ENCODE measurements at places on chromosomes 5 and 9.

- H3K4me1 ChIP-seq: peaks cover 47% of the 10 kb centered on the region
- H3K36me3 ChIP-seq: no peaks in the 10 kb centered on the region
- peaks cover 5% of the 10 kb centered on the region for H3K27me3 ChIP-seq
- H3K27ac ChIP-seq: no peak overlapping the region
Observed at GRCh38 chr9:99185348-99185632, 36.5 kb downstream of the ALG2 start.

GRCh38 chr9:114123031-114123977 is 24.2 kb upstream of the KIF12 start:
- no peaks in the 10 kb centered on the region for H3K36me3 ChIP-seq
- peaks cover 11% of the 10 kb centered on the region for H3K27me3 ChIP-seq
- no peak for DNase-seq
- H3K4me3 ChIP-seq: no peak overlapping the region
- H3K4me1 ChIP-seq: no peaks in the 10 kb centered on the region
- H3K27ac ChIP-seq: no peak overlapping the region

DNA sequence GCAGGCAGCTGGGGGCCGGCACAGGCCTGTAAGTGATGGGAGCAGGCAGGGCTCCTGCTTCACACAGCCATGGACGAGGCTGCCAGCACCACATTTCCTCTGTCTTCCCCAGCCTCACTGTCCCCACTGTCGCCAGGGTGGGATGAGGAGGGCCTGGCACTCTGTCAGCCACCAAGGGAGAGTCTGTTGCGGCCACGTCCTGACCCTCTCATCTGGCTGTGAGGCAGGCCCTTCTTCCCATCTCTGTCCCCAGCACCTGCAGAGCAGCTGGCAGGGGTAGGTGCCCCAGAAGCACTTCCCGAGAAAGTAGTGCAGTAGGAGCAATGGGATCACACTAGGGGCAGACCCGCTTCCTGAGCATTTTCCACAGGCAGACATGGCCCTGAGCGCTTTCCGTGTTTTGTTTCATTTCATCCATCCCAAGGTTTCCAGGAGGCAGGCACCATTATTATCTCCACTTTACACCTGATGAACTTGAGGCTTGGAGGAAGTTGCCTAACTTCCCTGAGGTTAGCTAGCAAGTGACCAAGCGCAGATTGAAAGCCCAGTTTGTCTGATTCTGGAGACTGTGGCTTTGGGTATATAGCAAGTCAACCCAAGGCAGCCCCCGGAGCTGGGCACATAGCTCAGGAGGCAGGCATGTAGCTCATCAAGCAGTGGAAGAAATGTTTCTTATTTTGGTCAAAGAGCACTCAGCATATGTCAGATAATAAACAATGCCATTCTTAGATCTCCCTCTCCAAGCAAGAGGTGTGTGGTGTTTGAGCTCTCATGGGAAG is 202.4 kb downstream of the DAB2IP start:
- H3K4me1 ChIP-seq: no peaks in the 10 kb centered on the region
- H3K36me3 ChIP-seq: no peaks in the 10 kb centered on the region
- no peak overlapping the region for H3K4me3 ChIP-seq
- no peaks in the 10 kb centered on the region for H3K27me3 ChIP-seq

- no peaks in the 10 kb centered on the region for H3K36me3 ChIP-seq
- no peak overlapping the region for H3K4me3 ChIP-seq
- H3K27ac ChIP-seq: no peak overlapping the region
- peak; percentile 79 for DNase-seq
- peaks cover 67% of the 10 kb centered on the region for H3K27me3 ChIP-seq
Observed at GRCh38 chr5:176837707-176838115, 27.4 kb downstream of the UNC5A start.

GRCh38 chr9:133371261-133371711 is 4.6 kb downstream of the SURF4 start:
- DNase-seq: peak; percentile 80
- H3K27me3 ChIP-seq: no peaks in the 10 kb centered on the region
- peak overlapping the region; percentile 99 for H3K4me3 ChIP-seq
- H3K4me1 ChIP-seq: peaks cover 75% of the 10 kb centered on the region
- H3K27ac ChIP-seq: peak overlapping the region; percentile 99

DNA sequence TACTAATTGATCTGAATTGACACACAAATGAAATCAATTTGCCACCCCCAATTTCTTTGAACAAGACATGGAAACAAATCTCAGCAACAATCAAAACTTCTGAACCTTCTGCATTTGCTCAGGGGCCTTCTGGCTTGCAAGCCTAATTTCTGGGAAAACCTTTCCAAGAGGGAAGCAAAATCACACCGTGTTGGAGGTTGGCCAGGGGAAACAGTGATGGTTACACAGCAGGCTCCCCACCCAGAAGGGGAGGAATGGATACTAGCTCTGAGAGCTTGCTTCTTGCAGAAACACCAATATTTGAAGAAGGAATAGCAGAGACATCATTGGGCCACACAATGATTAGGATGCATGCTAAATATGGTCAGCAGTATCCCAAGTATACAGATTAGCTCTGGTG is 488.6 kb upstream of the TRPC7 start:
- H3K4me1 ChIP-seq: no peaks in the 10 kb centered on the region
- H3K36me3 ChIP-seq: no peaks in the 10 kb centered on the region
- H3K27ac ChIP-seq: no peak overlapping the region
- no peak for DNase-seq

GRCh38 chr5:168172760-168173223 is 118.7 kb upstream of the WWC1 start:
- no peak for DNase-seq
- H3K27me3 ChIP-seq: peaks cover 7% of the 10 kb centered on the region
- H3K4me3 ChIP-seq: no peak overlapping the region
- peaks cover 2% of the 10 kb centered on the region for H3K4me1 ChIP-seq

DNA sequence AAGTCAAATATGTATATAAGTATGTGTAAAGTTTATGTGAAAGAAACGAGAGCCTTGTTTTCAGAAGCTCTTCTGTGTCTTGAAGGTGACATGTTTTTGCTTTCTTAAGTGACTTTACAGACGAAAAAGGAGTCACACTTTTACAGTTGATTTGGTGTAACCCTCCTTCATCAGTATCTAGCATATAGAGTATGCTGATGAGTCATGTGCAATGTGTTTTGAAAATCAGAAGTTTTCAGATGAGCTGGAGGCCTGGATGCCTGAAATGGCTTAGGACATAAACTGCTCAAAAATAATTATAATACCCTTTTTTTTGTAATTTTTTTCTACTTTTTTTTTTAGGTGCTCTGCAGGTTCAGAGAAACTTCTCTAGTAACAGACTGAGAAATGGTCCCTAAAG is 209.5 kb downstream of the CD180 start:
- DNase-seq: no peak
- no peaks in the 10 kb centered on the region for H3K36me3 ChIP-seq
- no peaks in the 10 kb centered on the region for H3K27me3 ChIP-seq
- no peak overlapping the region for H3K27ac ChIP-seq
- H3K4me3 ChIP-seq: no peak overlapping the region

DNA sequence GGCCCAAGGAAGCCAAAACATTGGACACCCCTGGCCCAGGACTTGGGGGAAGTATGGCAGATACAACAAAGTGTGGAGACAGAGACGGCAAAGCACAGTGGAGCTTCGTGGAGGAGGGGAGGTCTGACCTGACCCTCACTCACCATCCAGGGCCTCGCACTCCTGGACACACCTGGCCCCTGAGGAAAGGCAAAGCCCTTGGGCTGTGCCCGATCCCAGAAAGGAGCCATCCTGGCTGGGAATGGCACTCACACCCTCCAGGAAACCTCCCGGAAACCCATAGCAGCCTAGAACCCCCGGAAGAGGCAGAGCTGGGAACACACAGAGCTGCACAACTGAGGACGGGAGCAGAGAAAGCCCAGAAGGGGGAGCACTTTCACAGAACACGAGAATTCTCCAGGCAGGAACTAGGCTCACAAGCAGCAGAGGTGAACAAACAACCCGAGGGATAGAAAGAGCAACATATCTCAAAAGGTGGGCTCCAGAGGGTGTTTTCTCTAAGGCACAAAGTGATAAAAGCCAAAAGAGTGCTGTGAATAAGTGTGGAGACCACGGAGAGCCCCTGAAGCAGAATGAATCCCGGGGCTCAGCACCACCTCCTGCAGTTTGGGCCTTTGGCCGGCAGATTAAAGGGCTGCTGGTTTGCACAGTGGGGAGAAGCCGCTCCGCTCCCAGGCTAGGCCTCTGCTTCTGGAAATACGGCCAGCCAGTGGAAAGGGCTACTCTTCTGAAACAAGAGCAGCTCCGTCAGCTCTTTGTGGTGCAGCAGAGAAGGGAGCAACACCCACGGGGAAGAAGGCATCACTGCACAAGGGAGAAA is 108.2 kb downstream of the UBE2R2 start:
- H3K36me3 ChIP-seq: peaks cover 96% of the 10 kb centered on the region
- H3K27me3 ChIP-seq: no peaks in the 10 kb centered on the region
- no peaks in the 10 kb centered on the region for H3K4me1 ChIP-seq
- peak overlapping the region; percentile 49 for H3K27ac ChIP-seq
- H3K4me3 ChIP-seq: no peak overlapping the region
- DNase-seq: no peak

GRCh38 chr5:64260756-64261155 is 95.1 kb downstream of the RNF180 start:
- H3K27ac ChIP-seq: no peak overlapping the region
- no peaks in the 10 kb centered on the region for H3K4me1 ChIP-seq
- H3K36me3 ChIP-seq: no peaks in the 10 kb centered on the region
- H3K27me3 ChIP-seq: no peaks in the 10 kb centered on the region
- H3K4me3 ChIP-seq: no peak overlapping the region

DNA sequence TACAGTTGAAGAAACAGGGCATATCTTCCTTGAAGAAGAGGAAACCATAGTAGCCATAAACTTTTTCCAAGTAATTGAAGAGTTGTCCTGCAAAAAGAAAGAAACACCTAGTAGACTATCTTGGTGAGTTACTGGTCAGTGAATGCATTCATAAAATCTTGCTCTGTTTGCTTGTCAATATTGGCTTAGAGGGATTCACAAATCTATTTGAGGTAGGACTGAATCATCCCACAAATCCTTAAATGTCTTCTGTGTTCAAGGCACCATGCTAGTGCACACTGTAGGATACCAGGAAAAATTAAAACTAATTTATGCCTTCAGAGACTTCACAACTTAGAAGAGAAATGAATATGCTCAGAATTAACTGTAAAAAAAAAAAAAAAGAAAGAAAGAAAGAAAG is 57.6 kb downstream of the GRAMD2B start:
- H3K27ac ChIP-seq: no peak overlapping the region
- peaks cover 70% of the 10 kb centered on the region for H3K36me3 ChIP-seq
- H3K27me3 ChIP-seq: no peaks in the 10 kb centered on the region
- DNase-seq: no peak

DNA sequence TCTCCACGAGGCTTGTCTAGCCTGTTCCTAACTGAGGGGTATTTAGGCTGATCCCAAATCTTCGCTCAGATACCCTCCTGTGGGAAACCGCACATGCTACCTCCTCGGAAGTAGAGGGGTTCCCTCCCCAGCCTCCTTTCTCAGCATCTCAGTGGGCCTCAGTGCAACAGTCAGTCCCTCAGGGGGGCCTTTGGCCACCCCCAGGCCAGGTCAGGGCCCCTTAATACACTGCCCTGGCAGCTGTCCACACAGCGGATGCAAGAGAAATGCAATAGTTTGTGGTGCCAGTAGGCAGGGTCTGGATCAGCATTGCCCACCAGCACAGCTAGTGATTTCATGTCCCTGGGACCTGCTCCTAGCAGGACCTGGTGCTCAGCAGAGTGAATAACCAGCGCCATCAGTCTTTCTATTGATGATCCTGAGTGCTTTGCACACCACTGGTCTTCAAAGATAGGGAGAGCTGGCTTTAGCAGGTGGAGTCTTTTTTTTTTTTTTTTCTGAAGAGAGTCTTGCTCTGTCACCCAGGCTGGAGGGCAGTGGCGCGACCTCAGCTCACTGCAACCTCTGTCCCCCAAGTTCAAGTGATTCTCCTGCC is 7.5 kb downstream of the PLPP7 start:
- no peak for DNase-seq
- no peaks in the 10 kb centered on the region for H3K36me3 ChIP-seq
- H3K27me3 ChIP-seq: no peaks in the 10 kb centered on the region
- no peaks in the 10 kb centered on the region for H3K4me1 ChIP-seq

- H3K27me3 ChIP-seq: no peaks in the 10 kb centered on the region
- H3K27ac ChIP-seq: no peak overlapping the region
- H3K4me3 ChIP-seq: no peak overlapping the region
- no peaks in the 10 kb centered on the region for H3K4me1 ChIP-seq
- H3K36me3 ChIP-seq: no peaks in the 10 kb centered on the region
Observed at GRCh38 chr5:143882520-143882919, 70.6 kb downstream of the HMHB1 start.

GRCh38 chr9:36946653-36947052 is 87.4 kb downstream of the PAX5 start:
- H3K4me3 ChIP-seq: no peak overlapping the region
- no peaks in the 10 kb centered on the region for H3K4me1 ChIP-seq
- peaks cover 16% of the 10 kb centered on the region for H3K27me3 ChIP-seq
- DNase-seq: peak; percentile 15
- no peak overlapping the region for H3K27ac ChIP-seq

DNA sequence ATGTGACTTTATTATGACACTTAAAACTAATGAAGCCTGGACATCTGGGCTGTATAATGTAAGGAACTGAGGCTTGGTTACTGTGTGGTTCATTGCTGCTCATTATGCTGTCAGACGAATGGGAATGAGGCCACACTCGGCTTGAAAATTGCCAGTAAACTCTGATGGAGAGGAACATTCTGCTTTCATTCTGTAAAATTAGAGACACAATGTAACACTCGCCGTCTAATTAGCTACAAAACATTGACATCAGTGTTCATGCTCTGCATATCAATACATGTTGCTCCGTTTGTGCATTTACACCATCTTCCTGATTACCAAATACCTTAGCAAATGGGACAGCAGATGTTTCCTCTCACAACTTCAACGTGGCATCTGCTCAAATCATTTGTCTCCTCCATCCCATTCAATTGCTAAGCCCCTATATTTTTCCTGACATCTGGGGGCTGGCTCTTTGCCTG is 133.0 kb downstream of the SLC28A3 start:
- no peaks in the 10 kb centered on the region for H3K4me1 ChIP-seq
- H3K27ac ChIP-seq: no peak overlapping the region
- peaks cover 10% of the 10 kb centered on the region for H3K27me3 ChIP-seq
- no peak overlapping the region for H3K4me3 ChIP-seq

DNA sequence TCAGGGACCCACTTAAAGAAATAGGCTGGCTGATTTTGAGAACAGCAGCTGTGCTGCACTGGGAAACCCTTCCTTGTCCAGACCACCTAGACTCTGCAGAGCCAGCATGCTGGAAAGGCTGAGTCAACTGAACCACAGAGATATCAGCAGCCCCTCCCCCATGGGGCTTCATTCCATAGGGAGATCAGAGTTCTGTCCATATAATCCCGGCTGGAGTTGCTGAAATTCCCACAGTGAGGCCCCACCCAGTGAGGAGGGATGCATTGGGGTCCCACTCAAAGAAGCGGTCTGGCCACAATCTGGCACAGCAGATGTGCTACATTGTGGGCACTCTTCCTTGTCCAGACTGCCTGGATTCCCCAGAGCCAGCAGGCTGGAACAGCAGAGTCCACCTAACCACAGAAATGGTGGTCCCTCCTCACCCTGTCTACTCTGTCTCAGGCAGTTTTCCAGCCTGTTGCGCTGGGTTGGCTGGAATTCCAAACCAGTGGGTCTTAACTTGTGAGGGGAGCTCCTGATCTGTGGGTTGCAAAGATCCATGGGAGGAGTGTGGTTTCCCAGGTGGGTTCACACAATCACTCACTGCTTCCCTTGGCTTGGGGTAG is 127.1 kb downstream of the RNF180 start:
- no peak overlapping the region for H3K4me3 ChIP-seq
- no peak for DNase-seq
- H3K27me3 ChIP-seq: no peaks in the 10 kb centered on the region
- H3K27ac ChIP-seq: no peak overlapping the region
- H3K4me1 ChIP-seq: no peaks in the 10 kb centered on the region
- H3K36me3 ChIP-seq: no peaks in the 10 kb centered on the region

All from activated T-cell treated with anti-CD3 and anti-CD28 coated beads, Interleukin-2, amount 50 U/mL, for 24 hours (primary cell).